ENCODE measurements at places on chromosomes 5 and 9.

- H3K4me3 ChIP-seq: no peak overlapping the region
- no peak overlapping the region for H3K27ac ChIP-seq
- no peaks in the 10 kb centered on the region for H3K27me3 ChIP-seq
- no peak for DNase-seq
- H3K36me3 ChIP-seq: no peaks in the 10 kb centered on the region
Observed at GRCh38 chr9:89678396-89679015, 73.7 kb downstream of the GADD45G start.

GRCh38 chr5:142132916-142133315 lies 24.3 kb downstream of the NDFIP1 start:
- H3K4me1 ChIP-seq: peaks cover 8% of the 10 kb centered on the region
- no peak overlapping the region for H3K4me3 ChIP-seq
- no peak for DNase-seq
- H3K27ac ChIP-seq: no peak overlapping the region
- peaks cover 10% of the 10 kb centered on the region for H3K36me3 ChIP-seq

GRCh38 chr5:167555565-167556166 lies 735.8 kb upstream of the WWC1 start:
- H3K36me3 ChIP-seq: no peaks in the 10 kb centered on the region
- no peak overlapping the region for H3K4me3 ChIP-seq
- no peak for DNase-seq

GRCh38 chr5:13477118-13477737 lies 467.3 kb downstream of the DNAH5 start:
- H3K36me3 ChIP-seq: no peaks in the 10 kb centered on the region
- no peak overlapping the region for H3K4me3 ChIP-seq
- H3K4me1 ChIP-seq: no peaks in the 10 kb centered on the region

DNA sequence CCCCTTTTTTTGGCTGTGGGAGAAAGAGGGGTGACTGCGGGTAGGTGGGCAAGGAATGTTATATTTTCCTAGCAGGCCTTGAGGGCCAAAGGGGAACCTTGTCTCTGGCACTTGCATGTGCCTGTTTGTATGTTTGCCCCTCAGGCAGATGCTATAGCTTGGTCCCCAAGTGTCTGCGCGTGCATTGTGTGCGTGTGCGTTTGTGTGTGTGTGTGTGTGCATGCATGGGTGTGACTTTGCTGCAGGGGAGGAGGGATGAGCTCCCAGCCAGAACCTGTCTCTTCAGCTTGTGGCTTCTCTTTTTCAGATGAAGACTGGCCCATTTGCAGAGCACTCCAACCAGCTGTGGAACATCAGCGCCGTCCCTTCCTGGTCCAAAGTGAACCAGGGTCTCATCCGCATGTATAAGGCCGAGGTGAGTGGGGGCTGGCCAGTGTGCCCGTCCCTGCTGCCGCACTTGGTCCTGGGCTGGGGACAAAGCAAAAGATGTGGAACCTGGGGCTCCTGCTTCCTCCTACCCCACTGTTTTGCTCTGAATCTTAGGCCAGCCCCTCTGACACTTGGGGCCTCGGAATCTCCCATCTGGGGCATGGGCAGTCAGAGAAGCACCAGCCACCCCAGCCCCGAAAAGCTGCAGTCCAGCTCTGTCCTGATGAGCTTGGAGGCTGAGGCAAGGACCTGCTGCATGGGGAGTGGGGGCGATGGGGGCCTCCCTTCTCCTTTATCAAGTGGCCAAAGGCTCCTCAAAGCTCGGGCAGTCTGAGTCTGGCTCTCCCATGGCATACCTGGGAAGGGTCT lies 31.1 kb downstream of the PTPA start:
- no peaks in the 10 kb centered on the region for H3K27me3 ChIP-seq
- peak overlapping the region; percentile 99 for H3K27ac ChIP-seq
- H3K36me3 ChIP-seq: peaks cover 61% of the 10 kb centered on the region
- H3K4me1 ChIP-seq: peaks cover 77% of the 10 kb centered on the region
- no peak overlapping the region for H3K4me3 ChIP-seq

DNA sequence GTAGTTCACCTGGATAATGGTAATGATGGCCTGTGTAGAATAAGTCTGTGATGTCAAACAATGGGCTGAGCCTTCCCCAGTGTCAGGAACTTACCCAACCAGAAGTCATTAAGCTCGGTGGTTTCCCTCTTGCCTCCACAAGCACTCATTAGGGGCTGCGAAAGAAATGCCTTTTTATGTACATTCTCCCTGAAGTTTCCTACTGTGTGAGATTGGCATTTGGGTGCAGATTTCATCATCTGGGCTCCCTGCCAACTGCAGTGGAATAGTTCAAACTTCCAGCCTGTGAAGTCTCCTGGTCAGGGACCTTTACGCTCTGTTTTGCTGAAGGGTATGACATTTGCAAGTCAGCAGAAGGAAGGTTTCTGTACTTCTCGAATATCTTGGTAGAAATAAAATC lies 41.6 kb upstream of the TMEM215 start:
- DNase-seq: no peak
- no peak overlapping the region for H3K4me3 ChIP-seq
- no peaks in the 10 kb centered on the region for H3K27me3 ChIP-seq
- no peaks in the 10 kb centered on the region for H3K4me1 ChIP-seq
- no peak overlapping the region for H3K27ac ChIP-seq

- H3K27ac ChIP-seq: no peak overlapping the region
- peak overlapping the region; percentile 13 for H3K4me3 ChIP-seq
- H3K36me3 ChIP-seq: no peaks in the 10 kb centered on the region
Observed at GRCh38 chr5:178576591-178577351, 13.4 kb downstream of the COL23A1 start.

GRCh38 chr9:71647094-71647591 lies 121.2 kb downstream of the CEMIP2 start:
- no peak overlapping the region for H3K27ac ChIP-seq
- no peaks in the 10 kb centered on the region for H3K27me3 ChIP-seq
- no peaks in the 10 kb centered on the region for H3K36me3 ChIP-seq
- H3K4me3 ChIP-seq: no peak overlapping the region
- H3K4me1 ChIP-seq: no peaks in the 10 kb centered on the region

DNA sequence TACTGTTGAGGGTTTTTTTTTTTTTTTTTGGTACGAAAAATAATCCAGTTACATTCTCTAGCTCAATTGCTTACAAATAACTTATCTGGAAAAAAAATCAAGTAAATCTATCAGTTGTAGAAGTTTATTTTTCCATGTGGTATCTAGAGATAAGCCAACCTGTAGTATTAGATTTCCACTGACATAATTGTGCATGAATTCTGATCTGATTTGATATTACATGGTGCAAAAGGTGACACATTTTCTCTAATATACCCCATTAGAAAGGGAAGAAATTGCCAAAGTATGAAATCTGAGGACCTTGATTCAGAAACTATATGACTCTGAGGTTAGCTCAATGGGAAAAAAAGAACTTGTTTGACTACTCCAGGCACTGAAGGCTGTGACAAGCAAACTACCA lies 141.5 kb downstream of the SLF1 start:
- no peak overlapping the region for H3K4me3 ChIP-seq
- H3K36me3 ChIP-seq: no peaks in the 10 kb centered on the region
- DNase-seq: no peak

GRCh38 chr9:2697492-2697891 lies 19.8 kb upstream of the KCNV2 start:
- H3K27ac ChIP-seq: no peak overlapping the region
- H3K4me3 ChIP-seq: no peak overlapping the region
- no peaks in the 10 kb centered on the region for H3K4me1 ChIP-seq
- DNase-seq: no peak
- H3K36me3 ChIP-seq: no peaks in the 10 kb centered on the region

- DNase-seq: no peak
- peak overlapping the region; percentile 39 for H3K27ac ChIP-seq
Observed at GRCh38 chr9:95810814-95811213, 64.7 kb upstream of the ERCC6L2 start.

- DNase-seq: no peak
- H3K27ac ChIP-seq: no peak overlapping the region
- H3K36me3 ChIP-seq: no peaks in the 10 kb centered on the region
- H3K27me3 ChIP-seq: peaks cover 10% of the 10 kb centered on the region
- H3K4me3 ChIP-seq: no peak overlapping the region
Observed at GRCh38 chr9:108996643-108997042, 16.7 kb downstream of the CTNNAL1 start.

DNA sequence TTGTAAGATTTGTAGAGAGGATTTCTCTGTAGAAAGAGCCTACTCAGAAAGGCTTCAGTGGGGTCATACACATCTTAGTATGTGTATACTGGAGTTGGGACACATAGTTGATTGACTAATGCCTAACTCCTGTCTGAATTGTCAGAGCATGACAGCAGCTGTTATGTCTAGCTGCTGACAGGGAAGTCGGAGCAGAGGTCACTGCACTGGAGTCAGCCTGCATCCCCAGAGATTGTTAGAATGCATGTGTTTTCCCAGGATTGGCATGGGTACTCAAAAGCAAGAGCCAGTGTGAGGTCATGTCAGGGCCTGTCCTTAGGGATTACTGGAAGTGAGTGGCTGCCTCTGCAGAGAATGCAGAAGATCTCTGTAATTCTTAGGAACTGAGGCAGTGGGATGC lies 82.7 kb downstream of the ITGA1 start:
- H3K4me1 ChIP-seq: no peaks in the 10 kb centered on the region
- H3K27me3 ChIP-seq: no peaks in the 10 kb centered on the region
- no peak overlapping the region for H3K4me3 ChIP-seq
- H3K27ac ChIP-seq: no peak overlapping the region
- H3K36me3 ChIP-seq: no peaks in the 10 kb centered on the region
- no peak for DNase-seq

DNA sequence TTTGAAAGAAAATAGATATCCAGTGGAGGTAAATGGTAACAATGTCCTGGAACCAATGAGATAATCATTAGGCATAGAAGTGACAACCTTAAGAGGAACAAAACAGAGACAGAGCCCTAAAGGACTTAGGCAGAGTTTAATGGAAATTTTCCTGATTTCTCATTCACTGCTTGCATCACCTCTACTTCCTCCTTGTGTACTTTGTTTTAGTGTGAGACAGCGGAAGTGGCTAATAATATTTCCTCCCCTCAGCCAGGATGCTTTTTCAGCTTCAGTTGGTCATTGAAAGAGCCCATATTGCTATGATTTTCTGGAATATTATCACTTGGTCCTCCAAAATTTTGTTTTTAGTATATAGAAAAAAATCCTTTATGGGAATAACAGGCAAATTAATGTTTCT lies 153.4 kb upstream of the MPDZ start:
- no peak overlapping the region for H3K4me3 ChIP-seq
- DNase-seq: no peak
- no peaks in the 10 kb centered on the region for H3K36me3 ChIP-seq
- peaks cover 5% of the 10 kb centered on the region for H3K4me1 ChIP-seq
- H3K27me3 ChIP-seq: no peaks in the 10 kb centered on the region
- H3K27ac ChIP-seq: no peak overlapping the region

DNA sequence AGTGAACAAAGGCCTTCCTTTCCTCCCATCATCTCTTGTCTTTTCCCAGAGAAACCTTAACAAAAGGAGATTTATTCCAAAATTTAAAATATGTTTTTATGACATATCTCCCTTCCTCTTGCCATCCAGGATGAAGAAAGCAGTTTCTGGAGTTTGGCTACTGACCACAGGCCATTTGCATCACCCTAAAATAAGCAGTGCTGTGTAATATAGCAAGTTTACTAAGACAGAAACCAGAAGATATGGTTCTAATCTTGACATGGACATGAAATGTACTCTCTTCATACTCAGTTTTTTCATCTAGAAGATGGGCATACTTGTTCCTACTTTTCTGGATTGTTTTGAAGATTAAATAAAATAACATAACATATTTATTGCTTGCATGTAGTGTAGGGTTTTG lies 50.2 kb upstream of the ZFAND5 start:
- H3K27ac ChIP-seq: no peak overlapping the region
- DNase-seq: no peak
- no peaks in the 10 kb centered on the region for H3K27me3 ChIP-seq
- H3K4me3 ChIP-seq: no peak overlapping the region

GRCh38 chr9:7739595-7739994 lies 60.0 kb downstream of the DMAC1 start:
- no peaks in the 10 kb centered on the region for H3K27me3 ChIP-seq
- H3K27ac ChIP-seq: no peak overlapping the region
- no peak for DNase-seq

GRCh38 chr5:10705747-10706146 lies 55.3 kb downstream of the DAP start:
- DNase-seq: no peak
- H3K27ac ChIP-seq: peak overlapping the region; percentile 42
- peaks cover 45% of the 10 kb centered on the region for H3K4me1 ChIP-seq
- H3K4me3 ChIP-seq: no peak overlapping the region
- peaks cover 14% of the 10 kb centered on the region for H3K36me3 ChIP-seq
- H3K27me3 ChIP-seq: no peaks in the 10 kb centered on the region

DNA sequence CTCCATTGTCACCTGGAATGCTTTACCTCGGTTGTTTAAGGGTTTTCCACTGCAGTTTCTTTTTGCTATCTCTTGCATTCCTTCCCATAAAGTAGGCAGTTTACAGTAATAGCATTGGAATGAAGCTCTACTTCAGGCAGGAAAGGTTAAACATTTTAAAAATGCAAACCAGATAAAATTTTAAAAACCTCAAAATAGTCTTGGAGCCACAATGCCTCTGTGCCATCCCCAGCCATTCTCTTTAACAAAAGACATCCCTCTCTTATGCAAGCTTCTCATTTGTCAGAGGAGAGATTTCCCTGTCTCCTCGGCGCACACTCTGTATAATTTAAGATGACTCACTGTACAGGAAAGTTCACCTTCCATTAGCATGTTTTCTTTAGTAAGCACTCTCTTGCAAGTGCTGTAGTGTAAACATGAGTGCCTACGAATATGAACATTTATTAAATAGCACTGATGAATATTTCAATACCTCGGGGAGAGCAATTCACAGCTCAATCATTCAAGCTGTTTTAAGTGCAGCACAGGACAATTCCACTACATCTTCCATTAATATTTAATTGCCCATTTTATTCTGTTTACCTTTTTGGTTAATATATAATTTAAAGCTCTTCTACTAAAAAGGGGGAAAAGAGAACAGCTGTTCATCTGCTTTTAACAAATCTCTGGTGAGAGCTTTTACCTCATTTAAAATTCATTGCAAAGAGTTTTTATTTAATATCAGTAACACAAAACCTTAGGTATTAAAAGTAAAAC lies 343.6 kb downstream of the SPATA31D1 start:
- H3K4me1 ChIP-seq: peaks cover 5% of the 10 kb centered on the region
- H3K27me3 ChIP-seq: no peaks in the 10 kb centered on the region
- no peak for DNase-seq
- H3K4me3 ChIP-seq: no peak overlapping the region
- H3K36me3 ChIP-seq: no peaks in the 10 kb centered on the region

DNA sequence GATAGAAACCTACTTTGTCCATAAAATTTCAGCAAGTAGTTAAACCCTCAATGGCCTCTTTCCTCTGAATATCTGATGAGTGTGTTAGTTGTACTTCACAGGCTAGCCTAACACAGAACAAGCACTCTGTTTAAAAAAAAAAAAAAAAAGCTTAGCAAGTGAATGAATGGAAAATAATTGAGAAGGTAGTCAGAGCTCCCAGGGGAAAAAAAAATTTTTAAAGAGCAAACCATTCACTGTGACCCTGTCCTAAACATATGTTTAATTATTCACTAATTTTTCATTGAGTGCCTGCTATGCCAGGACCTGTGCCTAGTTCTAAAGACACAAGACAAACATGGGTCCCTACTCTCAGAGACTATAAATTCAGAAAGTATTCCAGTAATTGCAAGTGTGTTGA lies 69.3 kb downstream of the SH3RF2 start:
- DNase-seq: no peak
- H3K27ac ChIP-seq: no peak overlapping the region
- H3K36me3 ChIP-seq: no peaks in the 10 kb centered on the region
